Astrocyte of the hippocampus (primary cell): ENCODE measurements at places on chromosomes 4 and X.

DNA sequence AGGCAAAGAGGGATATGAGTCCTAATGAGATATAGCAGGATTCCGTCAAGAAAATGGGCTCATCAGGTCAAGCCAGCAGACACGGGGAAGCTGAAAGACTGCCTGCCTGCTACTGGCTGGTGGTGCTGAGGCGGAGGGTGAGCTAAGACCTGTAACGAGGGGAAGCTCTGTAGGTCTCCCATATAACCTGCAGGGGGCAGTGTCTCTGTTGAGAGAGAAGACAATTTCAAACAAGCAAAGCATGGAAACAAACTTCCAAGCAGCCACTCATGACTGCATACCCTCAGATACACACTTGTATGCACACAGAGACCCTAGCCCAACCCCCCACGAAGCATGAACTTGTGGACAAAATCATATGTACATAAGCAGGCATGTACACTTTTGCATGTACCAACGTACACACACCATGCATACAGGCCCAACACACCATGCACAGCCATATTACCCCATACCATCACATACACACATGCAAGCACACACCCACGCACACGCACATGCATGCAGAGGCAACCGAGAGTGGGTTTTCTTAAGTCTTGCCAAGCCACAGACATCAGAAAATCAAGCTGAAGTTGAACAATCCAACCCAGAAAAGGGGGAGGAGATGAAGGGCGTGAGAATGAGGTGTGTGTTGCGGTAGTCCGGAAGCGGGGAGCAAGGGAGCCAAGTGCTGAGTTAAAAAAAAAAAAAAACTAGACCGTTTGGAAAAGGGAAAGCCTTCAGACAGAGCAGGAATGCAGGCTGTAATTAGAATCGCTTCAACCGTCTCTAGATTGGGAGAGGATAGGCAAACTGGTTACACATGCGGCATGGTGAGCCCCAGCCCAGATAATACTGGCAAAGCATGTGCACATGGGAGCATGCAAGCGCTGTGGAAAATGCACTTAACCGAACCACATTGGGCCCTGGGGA lies 71.0 kb downstream of the PJA1 start:
- DNase-seq = peak; percentile 58

DNA sequence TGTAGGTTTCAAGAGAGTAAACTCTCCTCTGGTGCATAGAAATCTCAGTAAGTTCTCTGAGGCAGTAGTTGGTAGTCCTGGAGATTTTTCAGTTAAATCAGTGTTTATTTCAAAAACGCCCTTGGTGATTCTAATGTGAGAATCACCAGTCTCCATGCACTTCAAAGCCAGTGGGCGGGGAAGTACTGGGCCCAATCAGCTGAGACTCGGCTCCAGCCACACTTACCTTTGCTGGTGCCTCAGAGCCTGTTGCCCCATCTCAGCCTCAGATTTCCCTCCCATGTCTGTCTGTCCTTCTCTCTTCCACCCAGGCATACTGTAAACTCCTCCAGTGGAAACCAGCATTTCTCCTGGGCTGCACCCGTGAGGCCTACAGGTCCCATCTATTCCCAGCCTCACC lies 7.4 kb upstream of the MGST2 start:
- DNase-seq = peak; percentile 12

- peak; percentile 31 for DNase-seq
These were observed 111.4 kb downstream of the NYX start for GRCh38 chrX:41558531-41558930.

- no peak for DNase-seq
These were observed 877 bp downstream of the JAKMIP1 start for GRCh38 chr4:6199422-6199921.

DNA sequence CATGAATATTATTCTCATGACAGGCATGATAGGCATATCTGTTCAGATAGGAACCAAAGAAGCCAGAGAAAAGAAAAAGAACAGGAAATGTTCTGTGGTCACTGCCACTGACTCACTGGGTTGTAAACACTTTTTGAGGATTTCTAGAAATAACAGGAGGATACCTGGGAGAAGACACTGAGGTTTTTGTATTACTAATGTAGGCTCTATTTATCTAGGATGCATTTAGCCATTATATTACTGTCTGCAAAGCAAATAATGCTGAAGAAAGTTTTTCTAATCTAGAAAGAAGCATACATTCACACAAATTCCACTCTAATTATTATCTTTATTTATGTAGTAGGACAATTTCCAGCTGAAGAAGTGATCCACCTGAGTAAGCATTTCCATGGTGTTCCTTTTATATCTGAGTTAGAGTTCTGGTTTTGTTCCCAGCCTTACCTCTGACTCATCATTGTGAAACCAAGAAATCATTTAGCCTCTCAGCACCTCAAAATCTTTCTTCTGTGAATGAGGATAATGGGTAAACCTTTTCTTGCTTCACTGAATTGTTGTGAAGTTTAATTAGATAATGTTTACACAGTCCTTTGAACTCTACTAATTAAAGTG lies 40.2 kb upstream of the EPGN start:
- peak; percentile 77 for DNase-seq

DNA sequence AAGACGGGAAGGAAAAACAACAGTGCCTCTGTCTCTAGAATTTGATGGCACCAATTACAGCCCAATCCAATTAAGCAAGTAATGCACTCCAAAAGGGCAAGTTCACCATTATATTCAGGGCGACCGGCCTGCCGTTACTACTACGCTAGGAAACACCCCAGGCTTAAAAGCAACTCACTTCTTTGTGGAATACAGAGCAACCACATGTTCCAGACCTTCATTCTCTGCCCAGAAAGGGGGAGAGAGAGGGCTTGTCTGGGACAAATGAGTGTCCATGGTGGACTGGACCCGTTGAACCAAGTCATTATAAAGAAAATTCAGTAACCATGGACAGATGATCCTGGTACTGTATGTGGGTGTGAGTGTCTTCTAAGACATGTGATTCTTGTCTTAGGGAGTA lies 1.6 kb downstream of the KDR start:
- DNase-seq = peak; percentile 34

- DNase-seq = no peak
These were observed 20.5 kb downstream of the SEPTIN11 start for GRCh38 chr4:76969941-76970529.

DNA sequence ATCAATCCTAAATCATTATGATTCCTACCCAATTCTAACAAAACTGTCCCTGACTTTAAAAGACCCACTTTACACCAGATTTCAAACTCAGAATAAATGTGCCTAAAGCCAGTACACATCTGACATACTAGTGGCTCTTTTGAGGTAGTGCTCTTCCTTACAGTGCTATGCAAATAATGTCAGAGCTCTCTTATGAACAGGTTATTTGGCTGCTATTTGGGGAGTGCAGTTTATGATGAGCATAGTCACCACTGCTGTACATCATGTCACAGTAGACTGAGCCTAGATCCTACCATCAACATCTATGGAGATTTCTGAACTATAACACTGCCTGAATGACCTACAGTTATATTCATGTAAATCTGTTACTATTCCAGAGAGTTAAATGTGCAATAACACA lies 50.4 kb upstream of the PAGE5 start:
- DNase-seq = no peak

DNA sequence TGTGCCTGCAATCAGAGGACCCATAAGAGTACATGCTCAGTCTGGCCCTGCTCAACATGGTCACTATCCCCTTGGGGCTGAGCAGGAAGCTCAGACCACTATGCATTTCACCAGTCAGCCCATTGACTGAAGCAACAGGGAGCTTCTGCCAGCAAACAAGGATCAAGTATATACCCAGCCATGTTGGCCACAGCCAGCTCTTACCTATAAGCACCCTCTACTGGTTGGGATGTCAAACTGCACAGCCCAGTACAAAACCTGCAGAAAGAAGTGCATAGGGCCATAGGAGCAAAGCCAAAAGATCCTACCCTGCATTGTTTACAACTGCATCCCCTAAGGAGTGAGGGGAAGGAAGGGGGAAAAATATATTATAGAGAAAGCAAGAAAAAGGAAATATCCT lies 214.4 kb upstream of the CPEB2 start:
- DNase-seq = no peak

DNA sequence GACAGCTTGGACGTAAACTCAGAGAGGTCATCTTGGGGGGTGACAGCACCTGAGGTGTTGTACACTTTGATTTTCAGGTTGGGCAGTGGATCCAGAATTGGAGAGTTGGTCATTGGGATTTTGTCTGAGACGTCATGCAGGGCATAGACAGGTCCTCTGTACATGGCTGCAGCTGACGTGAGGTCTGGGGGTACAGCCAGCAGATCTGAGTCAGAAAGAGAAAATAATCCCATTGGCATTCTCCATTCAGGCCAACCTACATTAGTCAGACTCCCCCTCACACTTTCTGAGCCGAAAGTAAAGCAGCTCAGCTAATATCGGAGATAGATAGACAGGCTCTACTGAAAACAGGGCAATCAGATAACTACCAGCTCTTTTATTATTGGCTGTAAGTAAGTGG lies 329.7 kb downstream of the UNC5C start:
- peak; percentile 92 for DNase-seq

- DNase-seq = no peak
These were observed 39.3 kb downstream of the GASK1B start for GRCh38 chr4:158133551-158133950.

GRCh38 chr4:103264905-103265304 lies 66.8 kb upstream of the CENPE start:
- DNase-seq = no peak

DNA sequence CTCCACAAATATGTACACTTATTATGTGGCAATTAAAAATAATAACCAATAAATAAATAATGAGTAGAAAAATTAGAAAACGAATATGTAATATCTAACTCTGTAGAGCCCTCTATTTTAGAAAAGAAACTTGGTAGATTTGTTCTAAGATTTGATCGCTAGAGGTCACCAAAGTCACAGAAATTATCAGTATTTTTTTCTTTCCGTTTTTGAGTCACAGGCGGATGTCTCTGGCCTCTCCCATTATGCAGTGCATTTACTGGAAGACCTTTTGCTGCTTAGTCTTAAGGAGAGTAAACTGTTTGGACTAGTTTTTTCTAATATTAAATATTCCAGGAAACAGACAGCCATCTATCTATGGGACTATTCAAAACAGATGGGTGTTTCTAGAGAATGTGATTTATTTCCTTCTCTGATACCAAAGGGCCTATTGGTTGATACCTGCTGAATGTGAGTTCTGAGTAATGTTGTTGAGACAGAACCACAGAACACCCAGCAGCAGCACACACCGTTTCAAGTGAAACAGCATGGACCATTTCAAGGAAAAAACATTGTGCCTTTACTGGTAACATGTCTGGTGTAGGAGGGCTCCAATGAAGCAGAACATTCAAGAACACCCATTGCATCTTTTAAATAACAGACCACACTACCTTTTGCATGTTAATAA lies 34.0 kb upstream of the GYPA start:
- peak; percentile 77 for DNase-seq

DNA sequence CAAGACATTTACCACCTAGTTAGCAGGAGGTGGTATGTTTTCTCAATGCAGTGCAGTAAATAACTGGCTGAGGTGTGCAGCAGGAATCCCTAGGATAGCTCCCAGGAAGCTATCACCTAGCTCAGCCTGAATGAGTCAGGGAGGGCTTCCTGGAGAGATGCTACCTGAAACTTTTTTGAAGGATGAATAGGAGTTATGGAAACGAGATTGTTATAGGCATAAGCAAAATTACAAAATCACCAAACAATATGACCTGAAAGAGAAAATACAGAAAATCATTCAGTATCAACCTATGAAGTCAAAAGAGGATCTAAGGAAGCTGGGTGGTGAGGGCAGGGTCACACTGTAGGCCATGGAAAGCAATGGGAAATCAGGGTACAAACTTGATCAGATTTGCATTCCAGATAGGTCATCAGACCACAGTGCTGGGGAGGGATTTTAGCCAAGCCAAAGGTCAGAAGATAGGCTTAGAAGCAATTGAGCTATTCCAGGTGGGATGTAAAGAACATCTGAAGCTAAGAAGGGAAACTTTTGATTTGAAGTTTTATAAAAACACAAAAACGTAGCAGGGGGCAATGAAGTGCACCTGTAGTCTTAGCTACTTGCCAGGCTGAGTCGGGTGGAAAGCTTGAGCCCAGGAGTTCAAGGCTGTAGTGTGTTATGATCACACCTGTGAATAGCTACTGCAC lies 11.3 kb downstream of the AREG start:
- no peak for DNase-seq

DNA sequence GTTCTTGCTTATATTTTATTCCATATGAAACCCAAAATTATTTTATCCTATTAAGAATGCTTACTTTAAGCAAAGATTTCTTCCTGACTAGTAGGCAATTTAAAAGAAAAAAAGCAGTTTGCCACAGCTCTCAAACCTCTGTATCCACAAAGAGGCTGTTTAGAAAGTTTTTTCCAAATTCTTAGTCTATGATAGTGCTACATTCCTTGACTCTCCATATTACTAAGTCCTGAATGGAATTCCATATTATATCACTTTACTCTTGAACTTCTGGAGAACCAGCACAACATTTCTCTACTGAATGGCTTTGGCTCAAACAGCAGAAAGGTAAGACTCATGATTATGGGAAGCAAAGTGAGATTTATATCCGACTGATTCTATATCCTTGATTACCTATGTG lies 8.3 kb downstream of the SLC10A6 start:
- no peak for DNase-seq

DNA sequence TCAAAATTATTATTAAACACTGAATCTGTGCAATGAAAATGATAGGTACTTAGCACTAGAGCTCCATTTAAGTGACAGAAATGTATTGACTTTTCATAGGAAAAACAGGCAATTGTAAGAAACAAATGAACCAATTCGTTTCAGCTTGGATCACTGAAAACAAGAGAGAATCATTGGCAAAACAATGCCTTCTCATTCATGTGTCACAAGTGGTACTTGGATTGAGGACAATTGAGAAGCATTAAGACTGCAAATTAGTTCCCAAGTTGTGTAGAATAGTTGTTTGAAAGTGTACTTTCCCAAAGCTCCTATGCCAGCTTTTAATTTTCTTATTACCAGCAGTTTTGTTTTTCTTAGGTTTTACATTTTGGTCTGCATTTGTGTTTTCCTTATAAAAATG lies 20.6 kb downstream of the CNKSR2 start:
- no peak for DNase-seq

DNA sequence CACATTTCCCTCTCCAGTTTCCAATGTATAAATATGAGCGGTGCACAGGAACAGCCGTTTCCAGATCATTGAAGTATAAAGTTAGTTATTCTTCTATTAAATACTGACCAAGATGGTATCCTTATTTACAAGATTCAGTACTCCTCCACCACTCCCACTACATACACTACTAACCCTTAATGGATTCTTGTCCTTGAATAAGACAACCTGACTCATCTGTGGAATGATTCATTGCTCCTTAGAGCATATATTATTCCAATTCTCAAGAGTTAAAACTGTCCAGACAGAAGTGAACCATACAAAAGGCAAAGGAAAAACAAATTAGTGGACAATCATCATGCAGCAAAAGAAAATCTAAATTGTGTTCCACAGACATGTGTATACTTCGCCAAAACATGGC lies 373.3 kb downstream of the IDS start:
- DNase-seq = peak; percentile 22

- no peak for DNase-seq
These were observed 26.1 kb downstream of the TRPC5 start for GRCh38 chrX:112056476-112056875.

GRCh38 chrX:133477986-133478385 lies 62.7 kb upstream of the GPC4 start:
- no peak for DNase-seq

- DNase-seq = no peak
These were observed 101.8 kb upstream of the CXorf51B start for GRCh38 chrX:146707781-146708180.
